ENCODE measurements at places on chromosomes 7 and 10. TPM values are rescaled to one million over a fixed set of nuclear protein-coding genes. Genes with fewer than 3 reads are reported as not detected.

GRCh38 chr7:148903504-148903903, 19.4 kb upstream of the EZH2 start:
- DNase-seq = no peak

- no peak for DNase-seq
These were observed 20.9 kb upstream of the LFNG start for GRCh38 chr7:2498708-2499107.

DNA sequence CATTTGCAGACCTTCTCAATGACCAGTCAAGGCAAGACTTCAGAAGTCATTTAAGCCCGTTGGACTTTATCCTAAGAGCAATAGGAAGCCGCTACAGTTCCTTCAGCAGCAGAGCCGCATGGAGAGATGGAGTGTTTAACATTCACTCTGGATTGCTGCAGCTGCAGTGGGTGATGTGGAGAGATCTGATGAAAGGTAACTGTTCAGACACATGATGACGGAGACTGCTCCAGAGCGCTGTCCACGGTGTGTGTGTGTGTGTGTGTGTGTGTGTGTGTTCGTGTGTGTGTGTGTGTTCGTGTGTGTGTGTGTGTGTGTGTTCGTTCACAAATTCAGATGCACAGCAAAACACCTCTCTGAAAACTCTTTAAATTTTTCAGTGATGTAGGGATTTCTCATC, 37.0 kb downstream of the SEC61G start:
- no peak for DNase-seq

DNA sequence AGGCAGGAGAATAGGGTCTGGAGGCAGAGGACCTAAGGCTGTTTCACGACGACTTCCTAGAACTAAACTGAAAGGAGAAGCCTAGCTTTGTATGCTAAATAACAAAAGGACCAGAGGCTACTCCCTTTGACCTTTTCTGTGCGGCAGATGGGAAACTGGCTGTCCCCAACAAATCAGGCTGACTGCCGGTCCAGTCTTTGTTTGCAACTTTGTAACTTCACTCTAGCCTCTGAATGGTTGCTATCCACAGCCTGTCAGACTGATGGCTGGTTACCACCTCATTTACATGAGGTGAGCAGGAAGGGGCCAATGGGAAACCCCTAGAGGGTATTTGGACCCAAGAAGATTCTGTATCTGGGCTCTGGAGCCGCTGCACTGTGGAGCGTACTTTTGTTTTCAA, 132.6 kb upstream of the SHH start:
- DNase-seq = no peak

DNA sequence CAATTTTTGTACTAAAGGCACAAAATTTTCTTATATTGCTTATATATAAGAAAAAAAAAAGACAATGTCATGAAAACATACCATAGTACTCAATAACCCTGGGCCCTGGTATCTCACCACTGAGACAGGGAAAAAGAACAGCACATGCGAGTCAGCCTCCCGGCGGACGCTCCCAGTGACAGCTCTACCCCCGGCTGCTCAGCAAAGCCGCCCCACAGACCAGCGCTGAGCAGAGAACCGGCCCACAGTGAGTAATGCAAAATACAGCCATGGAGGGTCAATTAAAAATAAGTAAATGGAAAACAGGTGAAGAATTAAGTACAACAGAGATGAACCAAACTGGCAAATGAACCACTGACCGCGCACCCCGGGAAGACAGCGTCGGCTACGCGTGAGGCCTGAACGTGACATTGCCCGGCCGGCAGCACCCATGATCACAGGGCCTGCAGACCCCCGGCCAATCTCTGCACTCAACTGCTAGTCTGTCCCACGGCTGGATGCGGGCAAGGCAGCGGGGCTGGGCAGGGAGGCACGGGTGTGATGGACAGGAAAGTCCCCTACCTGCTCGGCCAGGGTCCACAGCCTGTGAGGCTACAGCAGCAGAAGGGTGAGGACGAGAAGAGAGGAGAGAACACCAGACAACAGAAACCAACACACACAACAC, 175.9 kb downstream of the ZMYND11 start:
- no peak for DNase-seq

- no peak for DNase-seq
These were observed 105.0 kb downstream of the SUGCT start for GRCh38 chr7:40239755-40240303.

- no peak for DNase-seq
These were observed 58.3 kb downstream of the CXCL12 start for GRCh38 chr10:44326474-44327030.

- DNase-seq = no peak
These were observed 1197.2 kb downstream of the SORCS1 start for GRCh38 chr10:105967256-105967655.

- DNase-seq = no peak
These were observed 78.7 kb upstream of the CXCL12 start for GRCh38 chr10:44463511-44464121.

The PDE6C gene
- not detected for total RNA-seq
